ENCODE measurements at places on chromosomes 16 and 17. TPM values are rescaled to one million over a fixed set of nuclear protein-coding genes. Genes with fewer than 3 reads are reported as not detected.

TEKT5 gene
- not detected for total RNA-seq

SPATA22 gene
- total RNA-seq = 1.3 TPM

CCDC200 gene
- total RNA-seq = not detected

PRSS33 gene
- not detected for total RNA-seq

ODAD4 gene
- 0.32 TPM for total RNA-seq

BAIAP2 gene
- total RNA-seq = 6.5 TPM

SLFN14 gene
- total RNA-seq = not detected

PERCC1 gene
- total RNA-seq = not detected

LLGL1 gene
- 29.3 TPM for total RNA-seq

SLC52A1 gene
- total RNA-seq = under 0.01 TPM

TBC1D3H gene
- not detected for total RNA-seq

DOC2A gene
- total RNA-seq = 0.76 TPM

HEXIM1 gene
- total RNA-seq = 7.1 TPM

SLC12A3 gene
- not detected for total RNA-seq
